ENCODE measurements at places on chromosomes 2 and 18.

DNA sequence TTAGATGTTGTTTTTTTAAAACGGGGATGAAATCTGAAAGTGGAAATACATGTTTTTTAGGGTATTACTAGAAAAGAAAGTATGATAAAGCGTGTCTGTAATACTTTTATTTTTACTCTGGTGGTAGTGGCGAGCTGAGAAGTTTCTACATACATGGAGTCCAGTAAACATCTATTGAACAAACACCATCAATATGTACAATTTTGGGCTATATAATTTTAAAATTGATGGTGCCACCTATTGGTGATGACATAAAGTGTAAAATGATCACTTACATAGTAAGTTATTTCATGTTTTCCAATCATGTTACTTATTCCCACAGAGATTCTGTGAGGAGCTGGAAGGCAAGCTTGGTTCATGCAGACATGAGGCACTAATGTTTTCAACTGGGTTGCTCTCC is 31.5 kb upstream of the NFE2L2 start:
- DNase-seq, result peak; percentile 62

- no peak for DNase-seq
These were observed 609.7 kb downstream of the STK39 start for GRCh38 chr2:167637741-167638140.

DNA sequence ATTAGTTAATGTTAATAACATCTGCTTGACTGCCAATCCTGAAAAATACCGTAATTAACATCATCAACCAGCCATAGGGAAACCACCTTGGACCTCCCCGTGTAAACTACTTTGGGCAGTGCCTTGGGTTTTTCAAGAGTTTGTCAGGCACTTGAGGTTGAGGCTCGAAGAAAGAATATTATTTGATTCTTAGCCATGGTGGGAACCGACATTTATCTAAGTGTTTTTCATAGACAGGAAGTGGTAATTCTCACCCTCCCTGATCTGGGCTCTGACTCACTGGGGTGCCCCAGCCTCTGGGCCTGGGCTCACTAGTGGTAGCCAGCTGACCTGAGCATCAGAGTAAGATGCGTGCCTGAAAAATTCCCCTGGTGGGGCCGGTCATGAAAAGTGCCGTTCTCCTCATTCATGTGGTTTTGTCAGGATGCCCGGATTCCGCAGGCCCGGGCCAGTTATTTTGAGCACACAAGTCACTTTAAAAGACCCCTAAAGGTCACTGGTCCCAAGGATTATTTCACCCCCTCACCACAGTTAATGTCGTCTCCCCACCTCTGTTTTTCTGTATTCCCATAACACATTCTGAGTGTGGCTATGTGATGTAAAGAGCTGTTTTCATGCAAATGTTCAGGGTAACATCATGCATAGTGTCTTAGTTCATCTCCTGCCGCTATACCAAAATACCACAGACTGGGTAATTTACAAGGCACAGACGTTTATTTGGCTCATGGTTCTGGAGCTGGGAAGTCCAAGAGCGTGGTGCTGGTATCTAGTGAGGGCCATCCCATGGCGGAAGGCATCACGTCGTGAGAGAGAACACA is 21.6 kb upstream of the SPATA3 start:
- DNase-seq, result no peak

DNA sequence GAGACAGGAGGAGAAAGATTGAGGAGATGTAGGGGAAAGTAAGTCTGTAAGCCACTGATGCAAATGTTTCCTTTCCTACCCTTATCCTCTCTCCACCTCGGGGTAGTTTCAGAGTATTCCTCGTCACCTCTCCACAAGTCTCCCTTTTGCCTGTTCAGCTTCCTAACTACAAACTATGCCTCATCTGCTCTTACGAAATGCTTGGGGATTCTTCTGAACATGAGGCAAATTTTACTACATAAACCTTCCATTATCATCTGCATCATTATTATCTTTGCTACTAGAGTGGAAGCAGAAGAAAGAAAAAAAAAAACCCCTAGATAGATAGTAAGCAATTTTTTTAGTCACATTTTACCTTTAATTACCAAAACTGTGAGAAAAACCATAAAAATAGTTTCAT is 43.1 kb upstream of the CWC22 start:
- peak; percentile 20 for DNase-seq

- no peak for DNase-seq
These were observed 196.0 kb downstream of the CDH7 start for GRCh38 chr18:65946777-65947176.

- DNase-seq, result no peak
These were observed 400.6 kb downstream of the THSD7B start for GRCh38 chr2:137165968-137166367.

- DNase-seq, result no peak
These were observed 87.1 kb upstream of the CYP1B1 start for GRCh38 chr2:38163006-38163405.

DNA sequence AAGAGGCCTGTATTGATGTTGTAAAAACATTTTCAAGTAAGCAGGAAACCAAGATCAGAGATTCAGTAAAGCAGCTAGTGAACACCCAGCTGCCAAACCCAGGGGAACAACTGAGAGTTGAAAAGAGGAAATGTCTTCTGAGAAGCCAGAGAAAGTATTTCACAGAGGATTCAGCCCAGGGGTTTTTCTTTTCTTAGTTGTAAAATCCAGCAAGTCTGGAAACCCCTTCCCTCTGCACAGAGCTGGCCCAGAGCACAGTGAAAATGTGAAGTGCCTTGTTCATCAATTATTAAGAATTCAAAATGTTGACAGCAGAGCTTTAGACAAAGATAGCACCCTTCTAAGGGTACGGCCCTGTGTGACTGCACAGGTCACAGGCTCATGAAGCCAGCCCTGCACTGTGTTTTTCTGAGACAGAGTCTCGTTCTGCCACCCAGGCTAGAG is 28.4 kb downstream of the AFF3 start:
- no peak for DNase-seq

DNA sequence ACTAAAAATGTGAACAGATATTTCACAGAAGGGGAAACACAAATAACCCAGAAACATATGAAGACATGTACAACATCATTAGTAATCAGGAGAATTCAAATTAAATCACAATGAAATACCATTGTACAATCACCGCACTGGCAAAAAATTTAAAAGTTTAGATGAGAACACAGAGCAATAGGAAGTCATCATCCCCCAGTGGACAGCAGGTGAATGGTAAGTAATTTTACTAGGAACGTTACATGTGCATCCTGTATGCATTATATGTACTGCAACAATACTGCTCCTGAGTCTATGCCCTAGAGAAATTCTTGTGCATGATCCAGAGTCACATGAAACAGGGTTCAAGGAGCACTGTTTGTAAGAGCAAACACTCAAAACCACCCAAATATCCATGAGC is 713.8 kb downstream of the NRXN1 start:
- no peak for DNase-seq

DNA sequence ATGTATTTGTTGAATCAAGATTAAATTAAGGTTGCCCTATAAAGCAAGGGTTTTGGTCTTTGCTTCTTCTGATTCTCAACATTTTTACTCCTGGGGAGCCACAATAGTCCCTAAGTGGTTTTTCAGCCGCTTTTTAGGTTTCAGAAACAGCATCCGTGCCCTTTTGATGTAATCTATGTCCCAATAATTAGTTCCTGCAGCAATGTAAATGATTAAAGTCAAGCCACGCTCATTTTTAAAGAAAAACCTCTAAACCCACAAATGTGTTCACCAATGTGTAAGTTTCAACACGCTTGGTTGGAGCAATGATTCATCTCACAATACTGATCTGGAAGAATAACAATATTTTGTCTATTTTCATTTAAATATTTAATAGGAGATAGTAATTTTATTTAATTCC is 5.6 kb downstream of the ARL4C start:
- DNase-seq, result no peak

DNA sequence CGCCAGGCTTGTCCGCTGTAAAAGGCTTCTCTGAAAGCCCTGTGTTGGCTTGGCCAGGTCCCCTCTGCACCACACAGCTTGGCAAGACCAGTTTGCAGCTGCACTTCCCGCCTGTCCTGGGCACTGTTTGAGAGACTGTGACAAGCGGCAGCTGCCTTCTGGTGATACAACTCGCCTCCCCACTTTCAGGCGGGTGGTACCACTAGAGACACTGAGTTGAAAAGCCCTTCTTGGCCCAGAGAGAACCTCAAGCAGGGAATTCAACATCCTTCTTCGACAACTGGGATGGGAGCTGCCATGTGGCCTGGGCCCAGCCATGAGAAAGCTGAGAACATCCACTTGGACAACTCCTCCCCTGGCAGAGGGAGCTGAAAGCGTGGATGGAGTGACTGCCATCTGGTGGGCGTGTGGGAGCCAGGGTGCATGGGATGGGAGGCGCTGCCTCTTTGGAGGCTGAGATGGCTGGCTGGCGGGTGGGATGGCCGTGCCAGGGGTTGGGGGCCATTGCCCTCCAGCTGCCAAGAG is 125.5 kb upstream of the REV1 start:
- DNase-seq, result no peak

All from adipocyte (in vitro differentiated cells).